ENCODE measurements at places on chromosomes 2 and 18. TPM values are rescaled to one million over a fixed set of nuclear protein-coding genes. Genes with fewer than 3 reads are reported as not detected.

Gene GALR1
- total RNA-seq = 0.72 TPM

Gene SERPINB13
- not detected for total RNA-seq

Gene CHN1
- 66.2 TPM for total RNA-seq

Gene BCS1L
- 42.9 TPM for total RNA-seq

Gene KIAA2012
- total RNA-seq = 5.7 TPM

Data from spinal cord (tissue), 10 donors.